ENCODE measurements at places on chromosomes 6 and 20. TPM values are rescaled to one million over a fixed set of nuclear protein-coding genes. Genes with fewer than 3 reads are reported as not detected.
A peak's percentile ranks its signal among the peaks of the same experiment; 100 is the strongest.

SAMD5 gene
- not detected for total RNA-seq

DNA sequence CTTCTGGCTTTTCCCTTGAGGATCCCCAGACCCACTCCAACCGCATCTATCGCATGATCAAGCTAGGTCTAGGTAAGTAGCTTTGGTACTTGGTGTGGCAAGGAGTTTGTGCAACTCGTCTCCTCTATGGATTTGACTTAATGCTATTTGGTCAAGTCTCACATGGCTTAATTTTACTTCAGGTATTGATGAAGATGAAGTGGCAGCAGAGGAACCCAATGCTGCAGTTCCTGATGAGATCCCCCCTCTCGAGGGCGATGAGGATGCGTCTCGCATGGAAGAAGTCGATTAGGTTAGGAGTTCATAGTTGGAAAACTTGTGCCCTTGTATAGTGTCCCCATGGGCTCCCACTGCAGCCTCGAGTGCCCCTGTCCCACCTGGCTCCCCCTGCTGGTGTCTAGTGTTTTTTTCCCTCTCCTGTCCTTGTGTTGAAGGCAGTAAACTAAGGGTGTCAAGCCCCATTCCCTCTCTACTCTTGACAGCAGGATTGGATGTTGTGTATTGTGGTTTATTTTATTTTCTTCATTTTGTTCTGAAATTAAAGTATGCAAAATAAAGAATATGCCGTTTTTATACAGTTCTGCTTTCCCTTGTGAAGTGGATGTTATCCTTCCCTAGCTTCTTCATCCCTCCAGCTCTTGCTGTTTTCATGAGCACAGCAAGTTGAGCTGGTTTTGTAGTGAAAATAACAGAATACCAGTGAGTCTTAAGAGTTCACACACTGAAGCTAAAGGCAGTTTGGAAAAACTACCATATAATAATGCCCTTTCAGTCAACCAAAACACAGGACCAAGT is 3.8 kb downstream of the SLC35B2 start:
- peaks cover 15% of the 10 kb centered on the region for H3K36me3 ChIP-seq
- H3K4me3 ChIP-seq = peak overlapping the region; percentile 25

COL21A1 gene
- total RNA-seq = not detected

DOK5 gene
- not detected for total RNA-seq

GRCh38 chr20:2390951-2391675 is 10.4 kb downstream of the TGM6 start:
- H3K4me1 ChIP-seq = peaks cover 2% of the 10 kb centered on the region
- H3K4me3 ChIP-seq = no peak overlapping the region
- no peak for DNase-seq
- no peaks in the 10 kb centered on the region for H3K36me3 ChIP-seq
- H3K27ac ChIP-seq = no peak overlapping the region
- peaks cover 10% of the 10 kb centered on the region for H3K27me3 ChIP-seq

- H3K4me1 ChIP-seq = peaks cover 6% of the 10 kb centered on the region
- no peaks in the 10 kb centered on the region for H3K36me3 ChIP-seq
- peaks cover 19% of the 10 kb centered on the region for H3K27me3 ChIP-seq
- H3K4me3 ChIP-seq = peak overlapping the region; percentile 2
- no peak overlapping the region for H3K27ac ChIP-seq
Observed at GRCh38 chr6:14396826-14397517, 279.4 kb downstream of the CD83 start.

TRERF1 gene
- 28.6 TPM for total RNA-seq

DNA sequence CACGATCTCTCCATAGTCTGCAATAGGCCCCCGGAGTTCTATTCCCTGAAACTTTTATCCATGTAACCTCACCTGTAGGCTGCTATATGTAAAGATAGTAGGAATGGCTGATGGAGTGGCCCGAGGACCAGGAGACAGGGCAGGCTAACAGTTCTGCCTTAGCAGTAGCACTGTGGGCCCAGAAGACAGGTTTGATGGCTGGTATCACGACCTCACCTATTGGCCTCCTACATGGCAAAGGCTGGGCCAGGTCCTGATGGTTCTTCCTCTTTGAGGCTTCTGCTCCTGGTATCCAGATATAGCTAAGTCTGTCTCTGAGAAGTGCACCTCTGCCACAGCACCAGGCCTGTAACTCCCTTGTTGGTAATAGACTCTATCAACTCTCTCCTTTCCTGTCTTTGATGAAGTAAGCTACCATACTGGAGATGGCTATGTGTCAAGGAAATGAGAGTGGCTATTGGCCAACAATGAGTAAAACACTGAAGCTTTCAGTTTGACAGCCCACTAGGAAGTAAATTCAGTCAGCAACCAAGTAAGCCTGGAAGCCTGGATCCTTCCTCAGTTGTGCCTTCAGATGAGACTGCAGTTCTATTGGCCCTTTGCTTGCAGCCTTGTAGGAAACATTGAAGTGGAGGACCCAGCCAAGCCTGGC is 5.7 kb downstream of the SPEF1 start:
- no peaks in the 10 kb centered on the region for H3K36me3 ChIP-seq
- no peak overlapping the region for H3K27ac ChIP-seq
- H3K4me1 ChIP-seq = peaks cover 17% of the 10 kb centered on the region

DNA sequence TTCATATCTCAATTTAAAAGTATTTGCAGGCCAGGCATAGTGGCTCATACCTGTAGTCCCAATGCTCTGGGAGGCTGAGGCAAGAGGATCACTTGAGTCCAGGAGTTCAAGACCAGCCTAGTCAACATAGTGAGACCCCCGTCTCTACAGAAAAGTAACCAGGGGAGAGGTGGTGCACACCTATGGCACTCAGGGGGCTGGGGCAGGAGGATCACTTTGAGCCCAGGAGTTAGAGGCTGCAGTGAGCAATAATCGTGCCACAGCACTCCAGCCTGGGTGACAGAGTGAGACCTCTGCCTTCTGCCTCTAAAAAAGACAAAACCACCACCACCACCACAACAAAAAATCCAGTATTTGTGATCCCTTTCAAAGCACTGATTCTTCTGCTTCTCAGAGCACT is 185.5 kb upstream of the QKI start:
- peaks cover 16% of the 10 kb centered on the region for H3K27me3 ChIP-seq
- H3K36me3 ChIP-seq = no peaks in the 10 kb centered on the region
- H3K4me3 ChIP-seq = no peak overlapping the region
- H3K4me1 ChIP-seq = no peaks in the 10 kb centered on the region
- no peak for DNase-seq

- H3K4me1 ChIP-seq = peaks cover 14% of the 10 kb centered on the region
- DNase-seq = no peak
- H3K36me3 ChIP-seq = peaks cover 2% of the 10 kb centered on the region
- H3K27me3 ChIP-seq = no peaks in the 10 kb centered on the region
- H3K4me3 ChIP-seq = peak overlapping the region; percentile 57
Observed at GRCh38 chr6:5671601-5672559, 334.8 kb downstream of the NRN1 start.

DNA sequence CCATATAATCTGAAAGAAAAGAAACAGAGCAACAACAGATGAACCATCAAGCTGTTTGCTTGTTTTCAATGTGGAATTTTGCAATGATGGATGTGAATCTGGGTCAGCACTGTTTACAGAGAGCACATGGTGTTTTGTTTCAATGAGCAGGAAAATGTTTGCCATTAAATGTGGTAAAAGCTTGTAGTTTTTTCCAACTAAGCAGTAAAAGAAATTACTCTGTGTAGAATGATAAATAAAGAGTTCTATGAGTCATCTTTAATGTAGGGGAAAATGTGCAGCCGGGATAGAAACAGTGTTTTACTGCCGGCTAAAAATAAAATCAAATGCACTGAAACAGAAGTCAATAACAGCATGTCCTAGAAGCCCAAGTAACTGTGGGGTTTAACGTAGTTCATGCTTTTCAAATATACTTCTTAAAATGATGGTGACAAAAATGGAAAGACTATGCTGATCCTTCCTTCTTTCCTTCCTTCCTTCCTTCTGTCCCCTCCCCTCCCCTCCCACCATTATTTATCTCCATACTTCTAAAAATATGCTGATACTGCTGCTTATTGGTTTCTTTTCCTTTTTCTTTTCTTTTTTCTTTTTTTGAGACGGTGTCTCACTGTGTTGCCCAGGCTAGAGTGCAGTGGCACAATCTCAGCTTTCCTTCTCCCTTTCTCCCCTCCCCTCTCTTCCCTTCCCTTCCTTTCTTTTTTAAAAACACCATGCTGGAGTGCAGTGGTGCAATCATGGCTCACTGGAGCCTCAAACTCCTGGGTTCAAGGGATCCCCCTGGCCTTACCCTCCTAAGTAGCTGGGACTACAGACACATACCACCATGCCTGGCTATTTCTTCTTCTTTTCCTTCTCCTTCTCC is 6.3 kb upstream of the NAA20 start:
- H3K4me3 ChIP-seq = no peak overlapping the region
- H3K27ac ChIP-seq = peak overlapping the region; percentile 16
- H3K27me3 ChIP-seq = peaks cover 21% of the 10 kb centered on the region

BNIP5 gene
- not detected for total RNA-seq

LTB gene
- 891 TPM for total RNA-seq

DNA sequence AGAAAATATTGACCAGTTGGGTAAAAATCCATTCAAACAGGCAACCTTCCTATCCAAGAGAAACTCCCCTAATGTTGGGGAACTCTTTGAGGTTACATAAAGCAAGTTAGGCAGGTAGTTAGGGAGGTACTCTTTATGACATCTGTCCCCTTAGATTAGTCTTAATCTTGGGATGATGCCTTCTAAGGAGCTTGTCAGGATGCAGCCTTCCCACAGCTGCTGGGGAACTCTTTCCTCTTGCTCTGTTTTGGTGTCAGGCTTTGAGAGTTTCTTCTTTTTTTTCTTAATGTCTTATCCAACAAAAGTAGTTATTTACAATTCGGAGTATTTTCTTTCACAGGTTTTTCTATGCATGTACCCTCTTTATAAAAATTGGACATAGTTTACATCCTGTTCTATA is 194.8 kb downstream of the CDKAL1 start:
- H3K4me3 ChIP-seq = no peak overlapping the region
- no peak for DNase-seq
- H3K27me3 ChIP-seq = no peaks in the 10 kb centered on the region
- no peak overlapping the region for H3K27ac ChIP-seq
- peaks cover 2% of the 10 kb centered on the region for H3K36me3 ChIP-seq

AGER gene
- total RNA-seq = 27.4 TPM

PNPLA1 gene
- not detected for total RNA-seq

DNA sequence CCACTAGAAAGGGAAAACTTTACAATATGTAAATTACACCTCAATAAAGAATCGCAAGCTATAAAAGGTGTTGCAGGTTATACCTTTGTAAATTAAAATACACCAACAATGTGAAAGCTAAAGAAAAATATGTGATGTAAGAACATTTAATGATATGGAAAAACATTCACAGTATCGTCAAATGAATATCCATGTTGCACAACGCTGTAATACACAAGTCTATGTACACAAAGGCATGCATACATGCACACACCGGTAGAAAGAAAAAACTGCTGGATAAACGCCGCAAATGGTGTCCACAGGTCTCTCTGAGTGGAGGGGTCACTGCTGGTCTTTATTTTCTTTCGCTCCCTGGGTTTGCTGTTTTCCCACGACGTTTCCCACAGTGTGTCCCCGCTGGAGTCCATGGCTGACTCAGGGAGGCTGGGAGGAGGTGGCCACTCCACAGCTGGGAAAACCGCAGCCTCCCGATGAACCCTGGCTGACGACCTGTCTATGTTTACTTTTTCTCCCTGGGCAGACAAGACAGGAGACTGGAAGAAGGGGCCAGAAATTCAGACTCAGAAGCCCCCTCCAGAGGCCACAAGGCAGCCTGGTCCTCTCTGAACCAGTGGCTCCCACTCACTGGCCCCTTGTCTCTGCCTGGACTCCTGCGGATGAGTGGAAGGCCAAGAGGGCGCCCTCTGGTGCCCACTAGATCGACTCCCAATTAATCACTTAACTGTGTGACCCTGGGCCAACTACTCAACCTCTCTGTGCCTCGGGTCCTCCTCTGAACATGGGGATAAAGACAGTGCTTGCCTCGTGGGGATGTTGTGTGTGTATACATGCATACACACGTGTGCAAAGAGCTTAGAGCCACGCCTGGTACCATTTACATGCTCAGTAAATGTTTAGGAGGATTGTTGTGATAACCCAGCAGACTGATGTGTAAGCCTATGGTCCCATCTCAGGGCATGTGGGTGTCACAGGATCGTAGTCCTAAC is 12.8 kb upstream of the BPI start:
- peaks cover 7% of the 10 kb centered on the region for H3K4me1 ChIP-seq
- H3K36me3 ChIP-seq = no peaks in the 10 kb centered on the region
- H3K27me3 ChIP-seq = peaks cover 70% of the 10 kb centered on the region
- no peak overlapping the region for H3K4me3 ChIP-seq

MYBL2 gene
- total RNA-seq = 0.44 TPM

GRCh38 chr6:22250486-22250885 is 46.4 kb downstream of the PRL start:
- H3K4me3 ChIP-seq = no peak overlapping the region
- H3K27me3 ChIP-seq = no peaks in the 10 kb centered on the region

TNXB gene
- 7.3 TPM for total RNA-seq

EEF1A2 gene
- 0.47 TPM for total RNA-seq

SHLD1 gene
- total RNA-seq = 9.2 TPM

- DNase-seq = no peak
- H3K4me3 ChIP-seq = no peak overlapping the region
- no peaks in the 10 kb centered on the region for H3K36me3 ChIP-seq
- H3K27ac ChIP-seq = no peak overlapping the region
Observed at GRCh38 chr20:52864916-52865605, 107.1 kb upstream of the TSHZ2 start.

MCCD1 gene
- total RNA-seq = not detected
